ENCODE measurements at places on chromosomes 5 and 9.

GRCh38 chr5:128736553-128736952 lies 198.5 kb upstream of the FBN2 start:
- DNase-seq = no peak

DNA sequence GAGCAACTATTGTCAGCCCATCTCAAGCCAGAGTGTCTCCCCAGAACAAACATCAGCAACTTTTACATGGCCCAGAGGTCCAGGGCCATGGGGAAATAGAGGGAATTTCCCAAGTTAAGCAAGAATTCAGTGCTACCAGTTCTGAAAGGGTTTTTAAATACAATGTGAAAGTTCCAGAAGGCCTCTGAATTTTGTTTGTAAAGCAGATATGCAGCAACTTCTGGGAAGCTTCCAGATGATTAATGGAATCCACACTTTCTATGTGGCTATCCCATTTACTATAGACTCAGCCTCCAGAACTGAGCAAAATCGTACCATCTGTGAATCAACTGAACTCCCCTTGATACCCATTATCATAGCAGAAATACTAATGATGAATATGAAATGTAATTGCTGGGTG lies 93.8 kb downstream of the FEM1C start:
- DNase-seq = peak; percentile 90

GRCh38 chr5:81805086-81805485 lies 54.2 kb upstream of the SSBP2 start:
- DNase-seq = no peak

DNA sequence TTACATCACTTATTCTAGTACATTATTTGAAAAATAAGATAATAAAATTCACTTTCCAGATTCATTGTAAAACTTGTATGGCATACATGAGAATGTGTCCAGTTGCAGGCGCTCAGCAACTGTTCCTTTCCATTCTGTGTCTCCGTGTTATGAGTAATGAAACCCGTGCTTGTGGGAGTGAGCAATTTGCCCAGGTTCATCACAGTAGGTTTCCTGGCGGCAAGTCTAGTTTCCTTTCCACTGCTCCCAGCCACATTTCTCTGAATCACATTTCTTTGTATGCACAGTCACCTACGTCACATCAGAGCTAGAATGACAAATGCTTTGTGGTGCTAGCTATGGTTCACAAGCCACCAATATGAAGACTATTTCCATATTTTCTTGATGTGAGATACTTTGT lies 39.9 kb downstream of the MOCS2 start:
- peak; percentile 73 for DNase-seq

GRCh38 chr9:108830272-108830671 lies 25.5 kb downstream of the ACTL7B start:
- DNase-seq = no peak

- peak; percentile 25 for DNase-seq
These were observed 3.9 kb downstream of the MACIR start for GRCh38 chr5:103262422-103262871.

- DNase-seq = peak; percentile 8
These were observed 11.1 kb downstream of the OLFM1 start for GRCh38 chr9:135098400-135099105.

DNA sequence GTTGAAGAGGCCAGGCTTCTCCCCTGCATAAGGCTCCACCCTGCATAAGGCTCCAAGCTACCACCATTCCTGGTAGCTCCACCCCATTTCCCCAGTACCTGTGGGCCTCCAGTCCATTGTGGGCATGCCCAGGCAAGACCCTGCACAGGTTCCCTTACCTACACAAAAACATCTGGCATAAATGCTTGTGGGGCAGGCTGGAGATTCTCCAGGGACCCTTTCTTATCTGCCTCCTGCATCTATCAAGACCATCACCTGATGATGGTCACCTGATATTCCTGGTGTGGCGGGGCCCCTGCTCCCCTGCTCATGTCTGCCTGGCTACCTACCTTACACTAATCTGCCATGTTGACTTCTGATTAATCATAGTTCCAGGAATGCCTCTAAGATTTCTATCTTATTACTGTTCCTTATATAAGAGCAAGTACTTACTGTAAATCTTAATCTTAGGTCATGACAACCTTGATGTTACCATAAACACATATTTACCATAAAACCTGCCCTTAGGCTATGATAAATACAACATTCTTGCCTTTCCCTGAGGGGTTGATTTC lies 41.0 kb downstream of the FGD3 start:
- no peak for DNase-seq

GRCh38 chr5:132628814-132629213 lies 29.2 kb upstream of the IL13 start:
- DNase-seq = no peak

DNA sequence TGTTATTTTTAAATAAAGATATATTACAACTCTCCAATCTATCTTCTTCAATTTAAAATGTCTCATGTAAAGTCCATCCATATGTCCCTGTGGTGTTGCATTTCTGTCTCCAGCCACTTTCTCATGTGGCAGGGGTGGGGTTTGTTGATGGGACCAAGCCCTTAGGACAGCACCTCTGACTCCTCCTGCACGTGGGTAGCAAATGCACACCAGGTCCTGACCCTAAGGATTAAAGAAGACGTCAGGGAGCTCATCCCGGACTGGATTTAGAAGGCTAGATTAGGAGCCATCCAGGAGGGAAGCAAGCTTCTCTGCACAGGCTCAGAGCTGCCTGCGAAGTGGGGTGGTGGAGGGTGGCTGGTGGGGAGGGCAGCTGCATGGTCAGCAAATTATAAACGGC lies 38.9 kb upstream of the FAM120AOS start:
- no peak for DNase-seq

DNA sequence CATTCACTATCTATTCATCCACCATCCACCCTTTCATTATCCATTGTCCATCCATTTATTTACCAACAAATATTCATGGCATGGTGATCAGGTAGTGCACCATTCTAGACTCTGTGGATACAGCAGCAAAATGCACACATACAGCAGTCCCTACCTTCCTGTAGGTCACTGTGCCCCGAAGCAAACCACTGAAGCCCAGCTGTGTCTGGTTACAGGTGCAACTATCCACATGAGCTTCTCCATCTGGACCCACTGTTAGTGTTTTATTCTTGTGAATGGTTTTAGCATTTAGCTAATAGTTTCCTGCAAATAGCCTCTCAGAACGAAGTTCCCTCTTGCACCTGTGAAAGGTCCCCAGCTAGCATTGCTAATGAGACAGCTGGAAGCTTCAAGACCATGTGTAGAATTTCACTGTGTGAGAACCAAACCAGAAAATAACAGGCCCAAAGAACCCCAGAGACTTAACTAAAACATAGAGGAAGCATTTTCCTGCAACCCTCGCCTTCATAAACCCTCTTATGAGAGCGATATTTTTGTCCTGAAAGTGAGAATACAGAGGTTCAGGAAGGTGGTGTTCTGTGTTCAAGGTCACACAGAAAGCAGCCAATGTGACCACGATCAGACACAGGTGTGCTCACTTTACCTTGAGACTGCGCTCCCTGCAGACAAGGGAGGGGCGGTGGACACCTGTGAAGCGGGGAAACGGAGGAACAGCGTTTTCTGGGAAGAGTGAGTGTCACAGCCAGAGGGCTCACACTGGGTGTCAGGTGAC lies 18.5 kb downstream of the PAEP start:
- DNase-seq = no peak

- no peak for DNase-seq
These were observed 733.9 kb downstream of the PRELID2 start for GRCh38 chr5:145101246-145101645.

DNA sequence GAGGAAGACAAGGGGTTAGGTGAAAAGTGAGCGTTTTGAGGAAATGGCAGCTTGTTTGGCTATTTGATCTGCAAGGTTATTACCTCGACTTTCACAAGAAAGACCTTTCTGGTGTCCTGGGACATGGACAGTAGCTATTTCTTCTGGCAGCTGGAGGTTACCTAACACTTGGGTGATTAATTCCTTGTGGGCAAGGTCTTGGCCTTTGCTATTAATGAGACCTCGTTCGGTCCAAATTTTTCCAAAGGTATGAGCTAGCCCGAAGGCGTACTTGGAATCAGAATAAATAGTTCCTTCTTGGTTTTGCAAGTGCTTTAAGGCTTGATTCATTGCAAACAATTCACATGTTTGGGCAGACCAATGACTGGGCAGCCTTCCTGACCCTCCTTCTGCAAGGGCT lies 4.9 kb downstream of the GTF3C5 start:
- no peak for DNase-seq

Measured in fibroblast of upper back skin (primary cell).